ENCODE measurements at places on chromosomes 7 and 10.

GRCh38 chr7:31111109-31111451, 59.0 kb downstream of the ADCYAP1R1 start:
- DNase-seq, result no peak

- DNase-seq, result no peak
These were observed 23.3 kb downstream of the UBTD1 start for GRCh38 chr10:97522071-97522470.

GRCh38 chr7:37420946-37421695, 27.5 kb downstream of the ELMO1 start:
- no peak for DNase-seq

- no peak for DNase-seq
These were observed 234.4 kb downstream of the GLI3 start for GRCh38 chr7:42002654-42003053.

GRCh38 chr10:129942936-129943715, 20.9 kb downstream of the EBF3 start:
- no peak for DNase-seq
